ENCODE measurements at places on chromosomes 2 and 18. TPM values are rescaled to one million over a fixed set of nuclear protein-coding genes. Genes with fewer than 3 reads are reported as not detected.

GRCh38 chr2:146807568-146808168 is 1037.2 kb upstream of the ACVR2A start:
- no peak for DNase-seq

DNA sequence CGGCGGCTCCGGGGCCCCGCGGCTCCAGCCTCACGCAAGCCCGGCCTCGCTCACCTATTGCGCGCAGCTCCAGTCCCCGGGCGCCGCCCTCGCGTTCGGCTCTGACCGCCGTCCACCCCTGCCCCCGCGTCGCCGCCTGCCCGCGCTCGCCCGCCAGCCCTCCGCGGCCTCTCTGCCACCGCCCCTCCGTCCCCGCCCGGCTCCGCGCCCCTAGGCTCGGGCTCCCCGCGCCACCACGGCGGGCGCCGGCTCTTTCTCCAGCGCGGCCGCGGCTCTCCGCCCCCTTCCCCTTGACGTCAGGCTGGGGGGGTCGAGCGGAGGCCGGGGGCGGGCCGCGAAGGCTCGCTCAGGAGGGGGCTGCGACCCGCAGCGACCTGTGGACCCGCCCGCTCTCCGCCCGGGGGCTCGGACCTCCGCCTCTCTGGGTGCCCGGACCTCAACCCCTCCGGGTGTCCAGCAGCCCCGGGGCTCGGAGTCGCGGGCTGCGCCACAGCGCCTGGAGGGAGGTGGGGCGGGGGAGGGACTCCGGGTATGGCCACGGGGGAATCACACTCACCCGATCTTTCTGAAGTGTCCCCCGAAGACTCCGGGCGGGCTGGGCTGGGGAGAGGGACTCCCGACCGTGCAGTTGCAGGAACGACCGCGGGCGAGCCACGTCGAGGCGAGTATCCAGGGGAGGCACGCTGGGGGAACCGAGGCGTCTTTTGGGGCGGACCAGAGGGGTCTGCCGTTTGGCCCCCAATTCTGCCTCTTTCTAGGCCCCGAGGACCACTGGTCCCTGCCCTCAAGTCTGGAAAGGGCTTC is at the start of gene SEMA4C:
Gene SEMA4C, minus strand, starts transcription at position 259 of the 804 bp plus-strand sequence. CDS start 2,194 bp downstream, outside the sequence.
- DNase-seq: peak; percentile 69

The ANKRD30BL gene
- total RNA-seq: not detected

The GPR45 gene
- not detected for total RNA-seq

The CKAP2L gene
- 4.0 TPM for total RNA-seq

Data from lung (tissue), 17 donors.